SJCRH30 (cell line): ENCODE measurements at places on chromosomes 4 and X. TPM values are rescaled to one million over a fixed set of nuclear protein-coding genes. Genes with fewer than 3 reads are reported as not detected.

RHOXF1 gene
- not detected in 2 replicates for total RNA-seq

SOX3 gene
- not detected in 2 replicates for total RNA-seq

NOA1 gene
- total RNA-seq: 25.3 and 27.4 TPM in 2 replicates

LRP2BP gene
- total RNA-seq: 0.16 and 0.56 TPM in 2 replicates

HEPH gene
- total RNA-seq: 0.10 and 0.30 TPM in 2 replicates

EDNRA gene
- 1.1 TPM in 2 replicates for total RNA-seq

SH3RF1 gene
- 4.6 and 5.8 TPM in 2 replicates for total RNA-seq

CRMP1 gene
- 87.0 and 88.0 TPM in 2 replicates for total RNA-seq

DNA sequence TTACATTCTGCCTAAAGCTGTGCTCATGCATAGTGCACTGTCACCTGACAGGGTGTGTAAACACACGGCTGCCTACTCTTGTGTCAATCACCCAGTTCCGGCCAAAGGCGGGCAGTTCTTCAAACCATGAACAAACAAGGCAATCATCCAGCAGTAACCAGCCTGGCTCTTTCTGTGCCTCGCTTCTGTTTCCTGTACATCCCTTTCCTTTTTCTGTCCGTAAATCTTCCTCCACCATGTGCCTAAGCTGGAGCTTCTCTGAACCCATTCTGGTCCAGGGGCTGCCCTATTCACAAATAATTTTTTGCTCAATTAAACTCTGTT, 60.8 kb upstream of the CBR4 start:
- peak overlapping the region; percentile 41 for H3K4me3 ChIP-seq
- no peaks in the 10 kb centered on the region for H3K36me3 ChIP-seq
- no peaks in the 10 kb centered on the region for H3K27me3 ChIP-seq
- peaks cover 16% of the 10 kb centered on the region; the same call in 1 of the 2 replicates for H3K4me1 ChIP-seq
- DNase-seq: peak; percentile 26
- H3K27ac ChIP-seq: peak overlapping the region; percentile 71

- DNase-seq: no peak
- H3K4me3 ChIP-seq: no peak overlapping the region
- H3K27me3 ChIP-seq: no peaks in the 10 kb centered on the region
- no peaks in the 10 kb centered on the region for H3K4me1 ChIP-seq
Observed at GRCh38 chr4:88794087-88794690, 96.6 kb upstream of the NAP1L5 start.

DNA sequence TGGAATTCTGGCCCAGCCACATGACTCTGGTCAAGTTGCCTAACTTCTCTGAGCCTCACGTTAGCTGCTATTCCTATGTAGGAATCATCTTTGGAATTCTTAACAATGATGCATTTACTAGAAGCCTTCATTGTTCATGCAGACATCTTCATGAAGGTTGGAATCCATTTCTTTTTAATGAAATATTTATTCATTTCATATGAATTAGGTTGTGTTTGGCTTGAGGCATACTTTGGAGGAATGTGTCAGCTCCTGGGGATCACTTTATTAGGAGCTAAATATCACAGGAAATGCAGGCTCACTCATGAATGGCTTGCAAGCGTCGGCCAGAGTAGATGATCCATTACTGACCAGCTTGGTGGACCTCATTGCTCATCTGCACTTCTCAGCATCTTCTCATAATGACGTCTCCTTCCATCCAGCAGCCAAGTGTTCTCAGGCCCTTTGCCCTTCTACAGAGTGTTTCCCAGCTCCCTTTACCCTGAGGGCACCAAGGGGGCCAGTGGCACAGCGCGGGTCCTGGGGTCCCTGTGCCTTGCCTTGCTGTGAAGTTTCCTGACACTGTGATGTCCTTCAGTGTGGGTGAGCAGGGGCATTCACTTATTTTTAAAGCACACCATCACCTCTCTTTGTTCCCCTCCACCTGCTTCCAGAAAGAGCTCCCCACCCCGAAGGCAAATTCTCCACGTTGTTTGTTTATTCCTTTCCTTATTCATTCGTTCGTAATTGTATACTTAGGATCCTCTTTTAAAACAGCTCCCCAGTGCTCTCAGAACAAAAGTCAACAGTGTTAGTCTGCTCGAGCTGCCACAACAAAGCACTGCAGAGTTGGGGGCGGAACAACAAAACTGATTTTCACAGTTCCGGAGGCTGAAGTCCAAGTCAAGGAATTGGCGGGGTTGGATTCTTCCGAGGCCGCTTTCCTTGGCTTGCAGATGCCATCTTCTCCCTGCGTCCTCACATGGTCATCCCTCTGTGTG, 106.8 kb downstream of the STK32B start:
- H3K4me3 ChIP-seq: no peak overlapping the region
- H3K36me3 ChIP-seq: no peaks in the 10 kb centered on the region
- H3K27me3 ChIP-seq: no peaks in the 10 kb centered on the region
- H3K27ac ChIP-seq: no peak overlapping the region
- no peak for DNase-seq
- H3K4me1 ChIP-seq: no peaks in the 10 kb centered on the region

- no peak overlapping the region for H3K4me3 ChIP-seq
- H3K27ac ChIP-seq: no peak overlapping the region
Observed at GRCh38 chrX:148562846-148563245, 62.4 kb downstream of the AFF2 start.

- no peaks in the 10 kb centered on the region for H3K36me3 ChIP-seq
- no peaks in the 10 kb centered on the region for H3K27me3 ChIP-seq
- H3K4me1 ChIP-seq: no peaks in the 10 kb centered on the region
- no peak overlapping the region for H3K4me3 ChIP-seq
Observed at GRCh38 chr4:26116057-26116456, 202.0 kb downstream of the SMIM20 start.

- no peaks in the 10 kb centered on the region; the same call in 1 of the 2 replicates for H3K27me3 ChIP-seq
- no peak for DNase-seq
- H3K4me1 ChIP-seq: no peaks in the 10 kb centered on the region
- no peak overlapping the region for H3K4me3 ChIP-seq
Observed at GRCh38 chr4:23039818-23040217, 347.1 kb downstream of the GBA3 start.

GRCh38 chr4:92600638-92601037, 296.9 kb downstream of the GRID2 start:
- H3K4me1 ChIP-seq: no peaks in the 10 kb centered on the region
- no peaks in the 10 kb centered on the region for H3K27me3 ChIP-seq
- no peak overlapping the region for H3K4me3 ChIP-seq
- no peak for DNase-seq

GRCh38 chr4:183722731-183723560, 63.9 kb downstream of the TRAPPC11 start:
- no peaks in the 10 kb centered on the region for H3K27me3 ChIP-seq
- no peaks in the 10 kb centered on the region for H3K36me3 ChIP-seq
- DNase-seq: peak; percentile 14
- H3K27ac ChIP-seq: no peak overlapping the region

DNA sequence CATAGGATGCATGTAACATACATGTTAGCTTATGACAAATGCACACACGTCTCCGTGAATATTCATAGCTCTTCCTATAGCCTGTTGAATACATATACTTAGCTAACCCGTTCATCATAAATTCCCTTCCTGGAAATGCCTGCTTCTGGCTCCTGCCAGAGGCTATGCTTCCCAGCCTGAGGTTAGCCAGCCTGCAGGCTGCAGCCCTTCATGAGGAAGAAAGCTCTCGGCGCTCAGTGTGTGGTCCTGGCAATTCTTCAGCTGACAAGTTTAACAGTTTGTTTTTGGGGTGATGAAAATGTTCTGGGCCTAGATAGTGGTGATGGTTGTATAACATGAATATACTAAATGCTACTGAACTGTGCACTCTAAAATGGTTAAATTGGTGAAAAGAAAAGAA, 48.8 kb upstream of the MAN2B2 start:
- no peak overlapping the region for H3K27ac ChIP-seq
- no peak overlapping the region for H3K4me3 ChIP-seq
- no peaks in the 10 kb centered on the region for H3K36me3 ChIP-seq
- no peak for DNase-seq
- peaks cover 22% of the 10 kb centered on the region for H3K27me3 ChIP-seq
- H3K4me1 ChIP-seq: no peaks in the 10 kb centered on the region

GRCh38 chrX:35682476-35682875, 115.7 kb upstream of the MAGEB16 start:
- no peak for DNase-seq
- H3K27me3 ChIP-seq: no peaks in the 10 kb centered on the region
- H3K27ac ChIP-seq: no peak overlapping the region
- no peak overlapping the region for H3K4me3 ChIP-seq
